ENCODE measurements at places on chromosomes 5 and 9.
A peak's percentile ranks its signal among the peaks of the same experiment; 100 is the strongest.

DNA sequence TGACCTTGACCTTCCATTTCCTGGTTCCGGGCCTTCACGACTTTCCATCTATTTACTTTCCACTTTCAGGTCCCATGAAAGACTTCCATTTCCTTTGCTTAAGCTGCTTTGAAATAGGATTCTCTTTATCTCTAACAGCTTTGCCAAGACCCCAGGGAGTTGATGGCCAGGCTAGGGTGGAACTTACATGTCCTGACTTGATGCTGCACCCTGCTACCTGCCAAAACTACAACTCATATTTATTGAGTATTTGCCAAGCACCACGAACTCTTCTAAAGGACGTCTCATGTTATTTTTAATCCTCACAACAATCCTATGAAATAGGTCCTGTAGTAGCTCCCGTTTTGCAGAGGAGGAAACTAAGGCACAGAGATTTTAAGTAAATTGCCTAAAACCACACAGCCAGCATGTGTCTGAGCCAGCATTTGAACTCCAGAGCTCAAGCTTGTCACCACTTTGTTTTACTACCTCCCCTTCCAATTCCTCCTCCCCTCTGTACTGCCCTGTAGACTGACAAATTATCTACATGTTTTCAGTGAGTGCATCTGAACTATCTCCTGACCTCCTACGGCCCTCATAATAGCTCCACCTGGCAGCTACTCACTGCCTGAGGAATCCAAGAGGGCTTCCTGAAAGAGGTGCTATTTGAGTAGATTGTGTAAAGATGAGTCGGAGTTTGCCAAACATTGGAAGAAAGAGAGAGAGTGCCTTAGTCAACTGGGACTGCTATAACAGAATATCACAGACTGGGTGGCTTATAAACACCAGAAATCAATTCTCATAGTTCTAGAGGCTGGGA is 38.4 kb upstream of the SMIM23 start:
- DNase-seq: no peak

DNA sequence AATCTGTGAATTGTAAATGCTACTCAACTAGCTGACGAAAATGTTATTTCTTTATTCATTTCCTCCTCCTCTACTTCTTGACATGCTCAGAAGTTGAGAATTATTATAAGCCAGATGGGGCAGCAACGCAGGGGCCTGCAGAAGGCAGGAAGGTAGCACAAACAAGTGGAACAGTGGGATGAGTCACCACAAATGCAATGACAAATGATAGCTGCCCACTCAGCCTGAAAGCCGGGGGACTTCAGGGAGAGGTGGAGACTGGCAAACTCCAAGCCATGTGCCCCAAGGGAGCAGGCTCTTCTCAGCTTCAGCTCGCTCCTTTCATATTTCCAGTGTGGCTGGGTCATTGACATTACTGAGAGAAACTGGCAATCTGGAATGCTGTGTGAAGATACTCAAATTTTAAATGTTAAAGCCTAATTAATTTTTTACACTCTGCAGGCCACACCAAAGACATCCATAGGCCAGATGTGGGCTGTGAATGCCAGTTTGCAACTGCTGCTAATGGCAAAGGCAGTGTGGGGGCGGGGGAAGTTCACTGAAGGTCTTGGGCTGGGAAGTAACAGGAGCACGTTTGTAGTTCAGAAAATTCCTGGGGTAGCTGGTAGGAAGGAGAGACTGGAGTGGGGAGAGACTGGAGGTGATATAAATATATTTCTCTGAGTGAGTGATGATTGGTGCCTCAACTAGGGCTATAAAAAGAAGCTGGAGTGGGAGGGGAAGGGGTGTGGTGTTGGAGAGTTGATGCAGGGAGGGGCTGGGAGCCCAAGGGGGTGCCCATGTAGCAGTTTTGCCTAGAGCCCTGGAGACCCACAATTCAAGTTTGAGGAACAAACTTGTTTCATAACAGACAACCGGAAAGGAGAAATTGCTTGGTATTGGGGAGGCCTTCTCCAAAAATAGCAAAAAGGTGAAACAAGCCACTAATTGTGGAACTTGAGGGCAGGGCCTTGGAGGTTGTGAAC is 20.8 kb upstream of the ADRB2 start:
- peak; percentile 79 for DNase-seq

GRCh38 chr9:120330031-120330430 is 249.9 kb downstream of the CDK5RAP2 start:
- DNase-seq: no peak

- DNase-seq: no peak
Observed at GRCh38 chr5:135576075-135576599, 2.7 kb downstream of the CXCL14 start.

DNA sequence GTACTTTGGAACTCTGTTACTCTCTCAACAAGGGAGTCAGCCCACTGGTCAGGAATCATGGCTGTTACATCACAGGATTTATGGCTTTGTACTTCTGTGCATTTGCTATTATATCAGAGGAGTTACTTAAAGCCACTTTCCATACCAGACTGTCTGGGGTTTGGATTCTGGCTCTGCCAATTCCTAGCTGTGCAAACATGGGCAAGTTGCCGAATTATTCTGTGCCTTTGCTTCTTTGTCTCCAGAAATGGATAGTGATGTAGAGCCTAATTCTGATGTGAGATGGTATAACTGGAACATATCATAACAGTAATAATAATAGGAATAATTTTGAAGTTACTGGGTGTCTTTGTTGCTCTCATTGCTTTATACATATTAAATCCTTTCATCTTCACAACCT is 1047.3 kb upstream of the SEMA6A start:
- no peak for DNase-seq

DNA sequence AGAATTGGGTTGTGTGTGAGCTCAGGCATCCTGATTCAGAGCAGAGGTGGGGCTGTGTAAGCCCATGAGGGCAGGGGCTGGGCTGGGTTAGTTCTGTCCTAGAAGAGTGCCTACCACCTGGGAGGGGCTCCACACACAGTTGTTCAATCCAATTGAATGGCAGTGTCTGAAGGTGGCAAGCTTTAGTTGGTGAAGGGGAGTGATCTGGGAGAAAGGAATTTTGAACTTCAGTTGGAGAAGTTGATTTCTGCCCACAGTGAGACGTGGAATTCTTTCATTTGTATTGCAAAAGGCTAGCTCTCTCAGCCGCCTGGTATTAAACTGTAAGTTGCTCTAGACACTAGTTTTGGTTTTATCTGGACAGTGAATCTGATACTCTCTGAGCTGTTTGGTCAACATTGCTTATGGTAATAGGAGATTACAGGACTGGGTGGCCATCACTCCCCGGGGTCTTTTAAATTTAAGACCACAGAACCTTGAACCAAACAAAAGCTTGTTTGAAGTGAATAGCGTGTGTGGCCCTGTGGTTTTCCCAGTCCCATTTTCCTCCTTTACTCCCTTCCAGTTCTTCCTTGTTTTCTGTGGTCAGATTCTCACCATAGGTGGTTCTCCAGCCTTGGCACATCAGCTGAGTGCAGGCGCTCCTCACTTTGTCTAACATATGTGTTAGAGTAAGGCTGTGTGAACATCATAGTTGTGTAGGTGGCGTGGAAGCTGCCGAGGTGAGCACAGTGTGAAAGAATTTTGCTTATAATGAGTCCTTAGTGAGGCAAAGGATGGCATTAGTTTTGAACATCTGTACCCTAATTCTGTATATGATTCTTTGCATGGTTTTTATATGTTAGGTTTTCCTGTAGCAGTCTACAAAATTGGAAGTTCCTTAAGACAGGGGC is 78.0 kb downstream of the ARHGAP26 start:
- no peak for DNase-seq

- DNase-seq: no peak
Observed at GRCh38 chr5:66757219-66757833, 161.1 kb downstream of the MAST4 start.

DNA sequence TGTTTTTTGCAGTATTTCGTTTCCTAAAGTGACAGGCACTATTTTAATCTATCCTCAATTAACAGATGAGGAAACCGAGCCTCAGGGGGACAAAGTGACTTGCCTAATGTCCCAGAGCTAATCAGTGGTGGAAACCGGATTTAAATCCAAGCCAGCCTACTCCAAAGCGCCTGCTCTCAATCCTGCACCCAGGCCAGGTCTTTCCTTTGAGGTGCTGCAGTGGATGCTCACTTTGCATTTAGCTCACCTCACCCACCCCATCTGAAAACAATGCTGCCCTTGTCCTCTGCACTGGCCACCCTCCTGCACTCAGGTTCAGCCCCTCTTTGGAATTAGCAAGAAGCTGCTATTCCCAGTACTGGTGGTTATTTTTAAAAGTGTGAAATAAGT is 16.0 kb downstream of the ANGPTL2 start:
- no peak for DNase-seq

DNA sequence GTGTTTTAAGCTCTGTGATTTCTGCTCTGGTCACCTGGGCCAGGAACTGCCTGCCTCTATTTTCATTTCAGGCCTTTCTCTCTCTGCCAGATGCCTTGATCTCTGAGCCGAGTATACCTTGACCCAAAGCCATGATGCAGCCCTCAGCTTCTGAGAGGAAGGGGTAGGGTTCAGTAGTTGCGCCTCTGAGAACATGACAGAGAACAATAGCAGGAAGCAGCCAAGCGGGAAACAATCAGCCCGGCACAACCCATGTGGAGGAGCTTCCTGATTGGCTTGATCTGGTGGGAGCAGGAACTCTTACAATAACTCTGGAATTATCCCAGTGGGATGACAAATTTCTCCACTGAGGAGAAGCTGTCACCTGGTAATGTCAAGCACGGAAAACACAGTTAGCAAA is 127.4 kb downstream of the PALM2AKAP2 start:
- DNase-seq: no peak

- DNase-seq: peak; percentile 24
Observed at GRCh38 chr5:6402939-6403338, 24.6 kb upstream of the MED10 start.

GRCh38 chr9:91966503-91966902 is 16.5 kb upstream of the ROR2 start:
- no peak for DNase-seq

- no peak for DNase-seq
Observed at GRCh38 chr9:137876781-137877386, 698 bp upstream of the CACNA1B start.

DNA sequence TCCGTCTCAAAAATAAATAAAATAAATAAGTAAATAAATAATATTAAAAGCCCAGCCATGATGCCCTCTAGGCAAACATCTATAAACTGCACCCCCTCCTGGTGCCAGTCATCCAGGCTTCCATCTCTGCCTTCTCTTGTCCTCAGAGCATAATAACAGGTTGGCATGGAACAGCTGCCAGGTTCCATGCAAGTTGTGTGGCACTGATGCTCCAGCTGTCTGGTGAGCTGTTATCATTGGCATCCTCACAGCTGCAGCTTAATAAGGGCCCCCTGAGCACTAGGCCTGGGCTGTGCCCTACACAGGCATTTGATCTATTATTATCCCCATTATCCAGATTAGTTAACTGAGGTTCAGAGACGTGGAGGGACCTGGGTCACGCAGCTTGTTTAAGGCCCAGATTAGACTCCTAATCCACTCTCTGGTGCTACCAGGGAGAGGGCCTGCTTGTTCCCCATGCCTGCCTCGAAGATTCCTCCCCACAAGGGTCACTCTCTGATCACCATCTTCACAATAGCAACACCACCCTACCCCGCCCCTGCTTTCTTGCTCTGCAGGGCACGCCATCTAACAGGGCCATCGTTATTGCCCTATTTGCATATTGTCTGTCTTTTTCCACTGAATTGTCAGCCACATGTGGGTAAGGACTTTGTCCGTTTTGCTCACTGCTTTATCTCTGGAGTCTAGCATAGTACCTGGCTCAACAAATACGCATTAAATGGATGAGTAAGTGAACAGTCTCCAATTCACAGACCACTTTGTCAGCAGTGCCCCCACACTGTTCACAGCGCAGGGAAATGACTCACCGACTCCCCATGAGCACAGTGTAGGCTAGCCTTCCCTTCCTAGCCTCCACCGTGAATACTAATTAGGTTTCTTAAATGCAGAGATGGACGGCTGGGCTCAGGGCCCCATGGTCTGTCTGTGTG is 1.5 kb upstream of the DNM1 start:
- DNase-seq: no peak

DNA sequence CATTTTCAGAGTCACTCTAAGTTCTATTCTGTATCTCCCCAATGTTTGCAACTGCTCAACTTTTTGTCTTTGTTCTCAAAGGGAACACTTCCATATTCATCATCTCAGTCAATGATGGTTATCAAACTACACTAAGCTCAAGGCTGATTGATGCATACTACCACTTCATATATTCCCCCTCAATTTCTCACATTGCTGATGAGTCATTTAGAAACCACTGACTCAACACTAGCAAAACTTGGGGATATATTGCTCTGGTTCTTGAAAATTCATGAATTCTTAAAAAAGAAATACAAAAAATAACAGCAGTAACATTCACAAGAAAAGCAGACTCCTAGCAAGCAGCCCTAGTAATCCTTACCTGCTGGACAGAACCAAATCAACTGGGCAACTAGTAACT is 52.2 kb downstream of the ABHD17B start:
- peak; percentile 36 for DNase-seq

- DNase-seq: no peak
Observed at GRCh38 chr5:179623906-179624741, 653 bp upstream of the HNRNPH1 start.

GRCh38 chr9:73038089-73038509 is 85.2 kb upstream of the ALDH1A1 start:
- no peak for DNase-seq

DNA sequence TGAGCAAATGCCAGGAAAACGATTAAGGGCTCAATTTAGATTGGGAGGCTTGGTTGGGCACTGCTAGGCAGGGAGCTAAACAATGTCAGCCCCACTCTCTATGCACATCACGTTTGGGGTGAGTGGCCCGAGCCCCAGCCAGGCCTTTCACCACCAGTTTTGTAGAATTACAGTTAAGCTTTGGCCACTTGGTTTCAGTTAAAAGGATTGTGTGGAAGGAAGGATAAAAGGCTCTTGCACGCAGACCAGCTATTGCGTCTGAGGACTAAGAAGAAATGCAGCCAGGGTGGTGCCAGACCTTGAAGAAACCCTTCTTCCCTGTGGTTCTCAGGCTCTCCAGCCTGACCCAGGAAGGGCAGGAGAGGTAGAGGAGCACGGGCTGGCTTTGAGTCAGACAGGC is 125.3 kb upstream of the SLC44A1 start:
- no peak for DNase-seq

DNA sequence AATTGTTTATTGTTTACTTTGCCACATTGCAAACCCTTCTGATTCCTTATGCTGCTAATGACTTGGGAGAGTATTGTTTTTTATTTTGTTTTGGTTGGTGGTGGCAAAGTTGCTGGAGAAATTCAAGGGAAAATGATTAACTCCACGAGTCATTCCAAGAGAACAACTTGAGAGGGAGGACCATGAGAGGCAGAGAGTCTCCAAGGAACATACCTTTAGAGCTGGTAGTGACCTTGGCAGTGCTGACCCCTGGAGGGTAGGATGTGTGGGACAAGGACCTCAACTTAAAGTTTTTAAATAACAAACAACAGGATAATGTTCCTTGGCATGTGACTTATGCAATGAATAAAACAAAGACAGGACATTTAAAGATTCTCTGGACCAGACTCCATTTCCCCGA is 139.7 kb downstream of the LRRC70 start:
- no peak for DNase-seq

DNA sequence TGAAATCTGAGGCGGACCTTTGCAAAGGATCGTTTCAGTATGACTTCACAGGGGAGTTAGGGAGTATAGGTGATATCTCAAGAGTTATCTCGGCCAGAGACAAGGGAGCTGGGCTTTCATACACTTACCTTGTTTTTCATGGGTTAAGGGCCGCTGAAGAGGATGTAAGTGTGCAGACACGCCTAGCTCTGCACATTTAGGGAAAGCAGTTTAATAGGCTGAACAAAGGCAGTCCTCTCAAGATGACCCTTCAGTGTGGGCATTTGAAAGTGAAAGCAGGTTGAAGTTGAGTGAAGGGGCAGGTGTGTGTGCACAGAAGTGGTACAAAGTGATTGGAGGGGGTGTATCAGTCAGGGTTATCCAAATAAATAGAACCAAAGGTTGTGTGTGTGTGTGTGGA is 33.1 kb upstream of the PRXL2C start:
- no peak for DNase-seq
